ENCODE measurements at places on chromosomes 6 and 20.
A peak's percentile ranks its signal among the peaks of the same experiment; 100 is the strongest.

DNA sequence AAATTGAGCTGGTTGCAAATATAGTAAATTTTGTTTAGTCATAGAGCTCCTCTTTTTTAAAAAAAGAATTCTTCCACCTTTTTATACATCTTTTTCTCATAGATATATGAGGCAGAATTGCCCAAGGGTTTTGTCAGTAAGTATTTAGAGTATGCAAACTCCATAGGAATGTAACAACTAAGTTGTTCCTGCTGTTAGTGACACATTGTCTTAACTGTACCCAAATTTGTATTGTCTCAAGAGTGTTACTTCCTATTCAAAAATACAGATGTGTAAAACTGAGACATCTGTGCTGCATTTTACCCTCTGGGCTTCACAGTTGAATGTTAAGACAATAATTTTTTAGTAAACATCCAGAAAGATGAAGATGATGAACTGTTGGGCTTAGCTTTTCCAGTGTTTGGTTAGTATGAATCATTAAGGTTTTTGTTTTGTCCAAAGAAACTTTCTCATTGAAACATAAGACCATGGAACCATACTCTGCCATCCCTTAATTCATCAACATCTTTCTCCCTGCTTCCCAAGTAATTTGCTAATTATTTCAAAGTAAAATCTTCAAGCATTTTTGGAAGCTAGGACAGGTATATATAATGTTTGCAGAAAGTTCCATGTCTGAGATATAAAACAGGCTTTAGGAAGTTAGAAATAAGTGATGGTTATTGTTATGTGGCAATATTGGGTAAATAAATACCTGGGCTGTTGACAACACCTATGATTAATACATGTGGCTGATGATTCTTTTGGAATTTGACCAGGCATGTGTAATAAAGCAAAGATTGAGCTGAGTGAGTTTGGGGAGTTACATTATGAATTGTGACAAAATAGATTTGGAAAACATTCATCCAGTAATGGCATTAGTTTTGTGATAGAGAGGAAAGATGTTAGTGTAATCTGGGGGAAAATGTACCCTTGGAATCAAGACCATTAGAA lies 11.2 kb downstream of the OGFRL1 start:
- DNase-seq: no peak

- DNase-seq: no peak
Measured at GRCh38 chr6:129130959-129131681, 248.2 kb downstream of the LAMA2 start.

DNA sequence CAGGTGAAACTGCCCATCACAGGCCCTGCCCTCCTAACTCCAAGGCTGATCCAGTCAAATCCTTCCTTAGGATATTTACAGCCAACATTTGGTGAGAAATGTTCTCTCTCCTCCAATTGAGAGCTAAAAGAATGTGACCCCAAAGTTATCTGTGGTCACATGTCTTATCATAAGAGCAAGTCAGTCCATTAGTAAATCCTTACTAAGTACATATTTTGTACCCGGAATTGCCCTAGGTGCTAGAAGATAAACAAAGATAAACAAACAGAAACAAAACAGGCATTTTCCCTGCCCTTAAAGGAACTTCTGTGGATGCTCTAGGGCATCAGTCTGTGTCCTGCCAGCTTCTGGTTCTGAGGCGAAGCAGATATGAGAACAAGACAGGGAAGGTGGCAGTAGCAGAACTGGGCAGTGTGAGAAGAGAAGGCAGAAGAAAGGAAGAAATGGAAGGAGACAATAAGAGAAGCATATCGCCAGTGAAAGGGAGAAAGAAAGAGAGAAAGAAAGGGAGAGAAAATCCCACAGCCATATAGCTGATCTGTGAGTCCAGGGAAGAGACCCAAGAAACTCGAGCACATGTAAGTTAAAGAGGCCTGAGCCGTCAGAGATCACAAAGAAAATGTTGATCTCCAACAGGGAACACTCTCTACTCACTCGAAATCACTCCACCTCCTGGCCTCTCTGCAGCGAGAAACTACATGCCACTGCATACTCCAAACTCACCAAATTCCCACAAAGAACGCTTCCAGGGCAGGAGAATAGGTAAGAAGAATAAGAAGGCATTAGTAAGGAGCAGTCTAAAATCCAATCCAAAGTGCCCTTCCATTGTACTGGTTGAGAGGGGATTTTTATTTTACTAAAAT lies 41.7 kb downstream of the CDK5RAP1 start:
- DNase-seq: no peak

DNA sequence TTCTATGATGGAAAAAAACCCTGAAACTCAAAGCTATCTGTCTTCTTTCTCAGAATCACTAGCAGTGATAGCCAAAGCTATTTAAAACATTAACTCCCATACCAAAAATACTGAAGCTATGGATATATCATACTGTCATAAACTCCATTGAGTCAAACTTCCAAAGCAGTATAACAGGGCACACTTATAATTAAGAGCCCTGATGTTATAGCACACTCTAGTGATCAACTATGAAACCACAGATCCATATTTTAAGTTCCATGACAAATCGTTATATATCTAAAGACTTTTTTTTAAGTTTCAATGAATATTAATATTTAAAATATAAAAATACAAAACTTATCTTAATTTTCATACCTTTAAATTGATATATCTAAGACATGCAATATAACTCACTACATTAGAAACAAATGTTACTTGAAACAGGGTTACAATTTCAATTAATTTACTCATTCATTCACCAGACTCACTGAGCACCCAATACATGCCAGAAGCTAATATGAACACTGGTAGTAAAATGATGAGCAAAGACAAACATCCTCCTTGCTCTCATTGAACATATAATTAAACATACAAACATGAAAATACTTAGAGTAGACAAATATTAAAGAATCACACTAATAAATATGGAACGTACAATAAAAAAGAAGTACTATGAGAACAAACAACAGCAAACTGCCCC lies 69.3 kb downstream of the IBTK start:
- DNase-seq: peak; percentile 22
